ENCODE measurements at places on chromosomes 2 and 18. TPM values are rescaled to one million over a fixed set of nuclear protein-coding genes. Genes with fewer than 3 reads are reported as not detected.

Gene TTC27
- total RNA-seq = 40.8 TPM

DNA sequence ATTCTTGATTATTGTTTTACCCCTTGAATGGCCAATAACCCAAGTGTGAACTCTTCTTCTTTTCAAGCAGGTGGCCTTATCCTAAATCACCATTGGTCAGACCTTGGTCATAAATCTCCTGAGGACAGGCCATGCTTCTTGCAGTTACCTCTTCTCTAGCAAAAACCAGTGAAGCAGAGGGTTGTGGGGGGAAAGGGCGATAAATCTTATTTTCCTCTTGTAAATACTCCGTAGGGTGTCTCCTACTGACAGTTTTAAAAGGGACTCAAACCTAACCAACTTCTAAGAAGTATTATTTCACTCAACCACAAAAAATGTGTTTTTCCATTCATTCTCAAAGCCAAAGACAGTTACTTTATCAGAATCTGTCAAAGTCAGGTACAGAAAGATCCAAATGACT, 168.1 kb upstream of the RMP24 start:
- DNase-seq = no peak

- no peak for DNase-seq
These were observed 269.4 kb downstream of the LOXHD1 start for GRCh38 chr18:46387441-46388131.

GRCh38 chr2:239101071-239101470, 253.2 kb downstream of the TWIST2 start:
- no peak for DNase-seq

Gene LRRTM1
- total RNA-seq = not detected

- no peak for DNase-seq
These were observed 30.3 kb downstream of the TNP1 start for GRCh38 chr2:216829533-216829932.

DNA sequence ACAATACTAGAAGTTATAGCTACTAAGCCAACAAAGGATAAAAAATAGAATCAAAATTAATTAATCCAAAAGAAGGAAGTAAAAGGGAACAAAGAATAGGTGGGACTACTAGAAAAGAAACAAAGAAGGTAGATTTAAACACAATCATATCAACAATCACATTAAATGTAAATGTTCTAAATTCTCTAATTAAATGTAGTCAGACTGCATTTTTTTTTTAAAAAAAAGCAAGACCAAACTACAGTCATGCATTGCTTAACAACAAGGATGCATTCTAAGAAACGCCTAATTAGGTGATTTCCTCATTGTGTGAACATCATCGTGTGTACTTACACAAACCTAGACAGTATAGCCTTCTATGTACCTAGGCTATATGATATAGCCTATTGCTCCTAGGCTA, 59.7 kb upstream of the ADAM23 start:
- DNase-seq = no peak
